ENCODE measurements at places on chromosomes 1 and 21. TPM values are rescaled to one million over a fixed set of nuclear protein-coding genes. Genes with fewer than 3 reads are reported as not detected.

DNA sequence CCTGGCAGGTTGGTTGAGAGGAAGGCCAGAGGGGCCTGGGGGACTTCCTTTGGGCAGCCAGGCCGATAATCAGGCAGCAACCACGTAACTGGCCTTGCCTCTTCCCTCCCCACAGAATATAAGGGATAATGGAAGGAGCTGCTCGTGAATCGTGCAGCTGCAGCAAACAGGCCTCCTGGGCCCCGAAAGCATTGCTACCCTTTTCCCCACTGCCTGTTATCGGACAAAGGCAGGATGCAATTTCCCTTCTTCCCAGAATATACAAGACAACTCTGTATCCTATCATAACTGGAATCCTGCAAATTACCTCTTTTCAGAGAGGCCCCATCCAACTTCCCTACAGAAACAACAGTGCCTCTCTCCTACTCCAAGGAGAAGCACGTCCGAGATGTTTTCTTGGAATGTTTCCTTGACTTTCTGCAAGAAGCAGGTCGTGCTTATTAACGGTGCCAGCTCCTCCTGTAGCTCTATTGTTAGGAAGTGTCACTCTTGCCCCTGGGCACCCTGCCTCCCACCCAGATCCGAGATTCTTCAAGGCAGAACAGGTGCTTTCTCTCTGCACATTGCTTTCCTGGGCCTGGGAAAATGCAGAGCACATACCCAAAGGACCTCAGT is 106.0 kb upstream of the TIAM1 start:
- no peaks in the 10 kb centered on the region for H3K36me3 ChIP-seq
- DNase-seq = no peak
- H3K4me1 ChIP-seq = 0 out of 2 replicates have a peak, but pooled peaks cover 6% of the 10 kb centered on the region
- H3K4me3 ChIP-seq = no peak overlapping the region

Gene TMEM82
- polyA plus RNA-seq = 0.42 TPM

DNA sequence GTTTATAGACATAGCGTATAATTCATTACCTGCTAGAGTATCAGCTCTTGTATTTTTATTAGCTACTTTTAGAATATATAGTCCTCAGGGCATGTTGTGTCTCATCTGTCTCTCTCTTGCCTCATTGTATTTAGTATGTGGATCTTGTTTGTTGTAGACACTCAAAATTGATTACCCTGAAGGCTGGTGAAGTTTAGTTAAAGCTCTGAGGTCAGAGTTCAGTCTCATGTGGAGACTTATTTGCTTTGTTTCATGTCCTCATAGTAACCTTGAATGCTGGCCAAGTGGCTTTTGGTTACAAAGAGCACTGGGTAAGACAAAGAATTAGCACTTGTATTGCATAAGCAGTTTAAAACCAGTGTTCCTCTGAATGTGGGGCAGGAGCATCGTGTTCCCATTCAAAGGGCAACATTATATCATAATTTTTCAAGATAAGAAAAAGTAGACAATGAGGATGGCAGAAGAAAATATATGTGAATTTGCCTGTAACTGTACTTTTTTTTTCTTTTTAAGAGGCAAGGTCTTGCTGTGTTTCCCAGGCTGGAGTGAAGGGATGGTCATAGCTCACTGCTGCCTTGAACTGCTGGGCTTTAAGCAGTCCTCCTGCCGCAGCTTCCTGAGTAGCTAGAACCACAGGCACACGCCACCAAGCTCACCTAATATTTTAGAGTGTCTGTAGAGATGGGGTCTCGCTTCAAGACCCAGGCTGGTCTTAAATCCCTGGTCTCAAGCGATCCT is 17.4 kb downstream of the CNST start:
- H3K27ac ChIP-seq = no peak overlapping the region
- H3K4me3 ChIP-seq = no peak overlapping the region
- H3K36me3 ChIP-seq = no peaks in the 10 kb centered on the region
- no peak for DNase-seq
- peaks cover 4% of the 10 kb centered on the region for H3K4me1 ChIP-seq

Gene C1orf210
- 9.3 TPM for polyA plus RNA-seq

- H3K27me3 ChIP-seq = no peaks in the 10 kb centered on the region
- H3K4me1 ChIP-seq = peaks cover 42% of the 10 kb centered on the region
- peak overlapping the region; percentile 88 for H3K27ac ChIP-seq
- H3K36me3 ChIP-seq = no peaks in the 10 kb centered on the region
- peak overlapping the region; percentile 89 for H3K4me3 ChIP-seq
These were observed 521 bp upstream of the NADK start for GRCh38 chr1:1778663-1779319.
